ENCODE measurements at places on chromosomes 1 and 21.

GRCh38 chr1:162007466-162007865, 16.2 kb downstream of the OLFML2B start:
- no peak for DNase-seq

DNA sequence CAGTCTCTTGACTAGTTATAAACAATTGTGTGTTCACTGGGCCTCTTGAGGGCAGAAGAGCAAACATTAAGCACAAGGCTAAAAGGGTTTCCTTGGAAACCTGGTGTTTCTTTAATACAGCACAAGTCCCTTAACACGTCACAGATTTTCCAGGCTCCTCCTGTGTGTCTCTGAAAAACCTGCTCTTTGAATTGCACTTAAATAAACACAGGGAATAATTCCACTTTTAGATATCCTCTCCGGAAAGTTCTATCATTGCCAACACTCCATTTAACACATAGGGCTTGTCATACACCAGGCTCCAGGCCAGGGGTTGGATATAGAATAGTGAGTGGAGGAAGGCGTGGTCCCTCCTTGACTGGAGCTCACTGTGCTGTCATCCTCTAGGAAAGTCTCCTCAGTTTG, 442.6 kb downstream of the DSCAM start:
- no peak for DNase-seq

- no peak for DNase-seq
Observed at GRCh38 chr1:224781800-224782199, 147.7 kb upstream of the DNAH14 start.

DNA sequence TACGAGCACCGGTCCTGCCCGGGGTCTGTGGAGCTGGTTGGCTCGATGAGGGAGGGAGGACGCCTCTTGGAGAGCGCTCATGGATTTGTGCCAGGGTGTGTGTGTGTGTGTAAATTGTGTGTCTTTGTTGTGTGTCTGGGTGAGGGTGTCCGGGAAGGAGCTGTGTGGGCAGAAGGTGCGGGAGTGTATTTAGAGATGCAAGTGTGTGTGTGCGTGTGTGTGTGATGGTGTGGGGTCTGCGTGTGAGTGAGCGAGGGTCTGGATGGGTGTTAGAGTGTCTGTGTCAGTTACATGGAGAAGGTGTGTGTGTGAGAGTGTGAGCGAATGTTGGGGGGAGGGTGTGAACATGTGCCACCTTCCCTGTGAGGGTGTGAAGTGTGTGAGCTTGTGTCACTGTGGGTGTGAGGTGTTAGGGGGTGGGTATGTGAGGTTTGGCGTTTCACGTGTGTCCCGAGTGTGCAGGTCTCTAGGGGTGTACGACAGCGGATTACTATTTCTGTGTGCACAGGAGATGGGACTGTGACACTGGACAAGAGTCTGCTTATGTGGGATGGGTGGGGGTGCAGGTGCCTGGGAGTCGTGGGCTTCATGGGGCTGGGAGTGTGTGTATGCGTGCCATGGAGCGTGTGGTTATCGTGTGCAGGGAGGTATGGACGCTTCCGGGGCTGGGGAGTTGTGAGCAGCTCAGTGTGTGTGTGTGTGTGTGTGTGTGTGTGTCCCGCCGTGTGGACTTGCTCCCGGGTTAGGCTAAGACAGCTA, 880 bp downstream of the IGSF21 start:
- DNase-seq = no peak

GRCh38 chr21:41483415-41483814, 24.5 kb downstream of the TMPRSS2 start:
- DNase-seq = no peak

GRCh38 chr1:108050911-108051629, 86.1 kb upstream of the VAV3 start:
- no peak for DNase-seq

GRCh38 chr1:157695417-157695816, 5.2 kb downstream of the FCRL3 start:
- DNase-seq = no peak

- DNase-seq = no peak
Observed at GRCh38 chr1:37497832-37498231, 16.7 kb downstream of the MEAF6 start.

- no peak for DNase-seq
Observed at GRCh38 chr21:35533893-35534292, 484.8 kb upstream of the RUNX1 start.

- no peak for DNase-seq
Observed at GRCh38 chr1:64848136-64848535, 103.3 kb downstream of the RAVER2 start.

- DNase-seq = peak; percentile 36
Observed at GRCh38 chr1:10152709-10153284, 57.6 kb upstream of the KIF1B start.

DNA sequence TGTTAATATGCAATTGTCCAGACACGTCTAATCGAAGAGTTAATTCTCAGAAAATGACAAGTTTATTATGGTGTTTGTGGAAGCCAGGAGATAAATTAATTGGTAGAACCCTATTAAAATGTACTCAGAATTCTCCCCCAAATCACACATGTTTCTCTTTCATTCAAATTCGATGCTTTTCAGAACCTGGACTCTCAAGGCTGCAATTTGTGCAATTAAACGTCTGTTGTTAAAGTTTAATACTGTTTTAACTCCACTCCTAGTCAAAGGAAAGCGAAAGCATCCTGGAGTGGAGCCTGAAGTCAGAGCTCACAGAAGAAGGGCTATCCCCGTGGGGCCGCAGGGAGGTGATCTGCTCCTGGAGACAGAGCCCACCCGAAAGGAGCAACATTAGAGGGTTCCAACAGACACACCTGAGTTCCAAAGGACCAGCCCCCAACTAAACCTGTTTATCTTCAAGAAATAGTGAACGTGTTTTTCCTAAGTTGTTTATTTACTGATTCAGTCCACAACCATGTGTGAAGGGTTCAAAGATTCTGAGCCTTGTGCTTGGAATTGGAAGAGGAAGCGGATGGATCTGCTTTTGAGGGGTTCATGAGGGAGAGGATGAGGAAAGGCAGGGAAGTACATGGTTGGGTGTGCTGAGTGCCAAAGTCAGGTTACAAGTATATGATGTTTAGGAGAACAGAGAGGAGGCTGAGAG, 68.0 kb upstream of the AKT3 start:
- no peak for DNase-seq

DNA sequence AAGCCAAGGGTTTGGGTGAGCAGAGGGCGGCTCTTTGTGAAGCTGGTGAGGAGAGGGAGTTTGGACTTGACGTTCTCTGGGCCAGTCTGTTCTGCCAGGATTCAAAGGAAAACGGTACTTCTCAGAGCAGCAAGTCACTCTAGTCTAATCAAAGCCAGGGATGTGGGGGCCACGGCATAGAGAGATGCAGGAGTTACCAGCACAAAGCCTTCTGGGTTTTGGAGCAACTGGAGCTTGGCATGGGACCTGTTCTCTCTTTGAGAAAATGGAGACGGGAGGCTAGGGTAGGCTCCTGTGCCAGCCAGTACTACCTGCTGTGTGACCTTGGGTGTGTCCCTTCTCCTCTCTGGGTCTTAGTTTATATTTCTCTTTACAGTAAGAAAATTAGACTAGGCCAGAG, 2.1 kb downstream of the TXLNA start:
- DNase-seq = no peak

- no peak for DNase-seq
Observed at GRCh38 chr21:39062196-39062595, 121.1 kb downstream of the PSMG1 start.

DNA sequence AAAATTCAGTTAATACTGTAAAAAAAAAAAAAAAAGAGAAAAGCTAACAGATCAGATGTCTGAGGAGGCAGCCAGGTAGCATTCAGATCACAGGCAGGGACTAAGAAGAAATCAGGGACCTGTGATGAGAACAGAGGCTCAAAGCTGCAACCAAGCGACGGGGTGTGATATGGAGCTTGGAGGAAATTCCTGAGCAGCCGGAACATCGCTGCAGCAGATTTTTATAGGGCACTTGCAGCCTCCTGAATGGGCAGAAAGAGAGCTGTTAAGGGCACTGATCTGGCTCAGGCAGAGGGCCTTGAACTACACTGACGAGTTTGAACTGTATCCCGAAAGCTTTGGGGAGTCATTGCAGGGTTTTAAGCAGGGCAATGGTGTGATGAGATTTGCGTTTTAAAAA, 315.4 kb downstream of the ADGRL2 start:
- DNase-seq = no peak

- no peak for DNase-seq
Observed at GRCh38 chr1:90710579-90711536, 6.2 kb downstream of the BARHL2 start.

GRCh38 chr1:36532810-36533401, 50.2 kb upstream of the CSF3R start:
- DNase-seq = no peak

DNA sequence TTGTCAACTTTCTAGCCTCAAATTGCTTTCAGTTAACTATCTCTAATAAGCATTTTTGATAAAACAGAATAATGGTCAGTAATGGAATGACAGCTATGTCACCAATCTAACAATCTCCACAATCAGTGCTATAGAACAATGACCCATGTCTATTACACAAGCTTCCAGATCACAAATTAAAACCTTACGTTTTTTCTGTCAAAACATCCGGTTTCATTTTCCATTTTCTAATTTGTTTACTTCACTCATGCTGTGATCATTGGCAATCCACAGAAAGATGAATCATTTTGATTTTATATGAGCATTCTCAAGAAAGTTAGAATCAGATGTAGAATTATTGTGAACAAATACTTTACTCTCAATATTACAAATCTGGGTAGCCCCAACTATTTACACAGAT, 80.3 kb downstream of the KCNT2 start:
- no peak for DNase-seq

DNA sequence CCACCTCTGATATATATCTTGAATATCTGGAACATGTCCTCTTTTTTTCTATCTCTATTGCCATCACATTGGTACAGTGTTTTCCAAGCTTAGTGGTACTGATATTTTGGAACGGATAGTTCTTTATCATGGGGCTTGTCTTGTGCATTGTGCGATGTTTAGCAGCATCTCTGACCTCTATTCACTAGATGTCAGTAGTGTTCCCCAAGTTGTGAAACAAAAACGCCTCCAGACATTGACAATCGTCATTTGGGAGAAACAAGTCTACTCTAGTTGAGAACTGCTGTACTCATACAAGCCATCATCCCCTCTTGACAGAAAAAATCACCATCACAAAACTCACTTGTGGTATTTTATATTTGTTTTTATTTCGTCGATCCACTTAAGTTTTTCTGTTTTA, 79.7 kb upstream of the CHODL start:
- no peak for DNase-seq

- DNase-seq = no peak
Observed at GRCh38 chr1:42279055-42279454, 56.0 kb downstream of the FOXJ3 start.

- no peak for DNase-seq
Observed at GRCh38 chr1:169327875-169328274, 39.7 kb downstream of the NME7 start.

- no peak for DNase-seq
Observed at GRCh38 chr1:94929351-94930217, 2.7 kb upstream of the CNN3 start.

- DNase-seq = peak; percentile 92
Observed at GRCh38 chr1:3319874-3320245, 134.6 kb upstream of the ARHGEF16 start.

DNA sequence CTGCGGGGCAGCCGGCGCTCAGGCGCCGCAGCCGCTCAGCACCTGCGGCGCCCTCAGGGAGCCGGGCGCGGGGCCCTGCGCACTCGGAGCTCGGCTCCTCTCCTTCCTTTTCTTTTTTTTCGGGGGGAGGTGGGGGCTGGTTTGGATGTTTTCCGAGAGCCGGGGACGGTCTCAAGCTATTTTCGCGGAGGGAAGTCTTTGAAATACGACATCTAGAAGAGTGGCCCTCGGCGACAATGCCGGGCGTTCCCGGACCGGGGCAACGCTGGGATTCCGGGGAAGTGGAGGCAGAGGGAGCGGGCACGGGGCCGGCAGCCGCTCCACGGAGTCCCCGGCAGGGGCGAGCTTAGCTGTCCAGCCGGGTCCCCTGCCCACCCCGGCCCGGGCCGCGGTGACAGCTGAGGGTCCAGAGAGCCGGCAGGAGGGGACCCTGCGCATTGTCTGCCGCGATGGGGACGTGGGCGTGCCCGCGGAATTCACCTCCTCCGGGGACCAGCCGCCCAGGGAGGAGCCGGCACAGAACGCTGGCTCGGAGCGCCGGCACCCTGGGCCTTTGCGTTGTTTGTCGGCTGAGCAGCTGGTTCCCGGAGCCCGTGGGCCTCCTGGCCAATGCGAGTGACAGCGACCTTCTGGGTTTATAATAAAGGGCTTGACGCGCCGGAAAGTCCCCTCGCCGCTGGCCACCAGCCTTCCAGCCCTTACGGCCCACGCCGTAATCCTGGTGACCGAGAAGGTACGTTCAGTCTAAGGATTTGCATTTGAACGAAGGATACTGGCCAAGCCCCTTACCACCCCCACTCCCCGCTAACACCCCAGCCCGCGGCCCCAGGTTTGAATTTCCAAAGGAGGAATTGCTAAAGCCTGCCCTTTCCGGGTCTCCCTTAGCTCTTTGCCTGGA, 582 bp downstream of the SLC37A1 start:
- peak; percentile 50 for DNase-seq

- no peak for DNase-seq
Observed at GRCh38 chr1:8462371-8462892, 144.5 kb downstream of the SLC45A1 start.

- DNase-seq = no peak
Observed at GRCh38 chr21:41091616-41092015, 76.3 kb upstream of the BACE2 start.

- no peak for DNase-seq
Observed at GRCh38 chr21:37799211-37800056, 116.8 kb downstream of the KCNJ6 start.

DNA sequence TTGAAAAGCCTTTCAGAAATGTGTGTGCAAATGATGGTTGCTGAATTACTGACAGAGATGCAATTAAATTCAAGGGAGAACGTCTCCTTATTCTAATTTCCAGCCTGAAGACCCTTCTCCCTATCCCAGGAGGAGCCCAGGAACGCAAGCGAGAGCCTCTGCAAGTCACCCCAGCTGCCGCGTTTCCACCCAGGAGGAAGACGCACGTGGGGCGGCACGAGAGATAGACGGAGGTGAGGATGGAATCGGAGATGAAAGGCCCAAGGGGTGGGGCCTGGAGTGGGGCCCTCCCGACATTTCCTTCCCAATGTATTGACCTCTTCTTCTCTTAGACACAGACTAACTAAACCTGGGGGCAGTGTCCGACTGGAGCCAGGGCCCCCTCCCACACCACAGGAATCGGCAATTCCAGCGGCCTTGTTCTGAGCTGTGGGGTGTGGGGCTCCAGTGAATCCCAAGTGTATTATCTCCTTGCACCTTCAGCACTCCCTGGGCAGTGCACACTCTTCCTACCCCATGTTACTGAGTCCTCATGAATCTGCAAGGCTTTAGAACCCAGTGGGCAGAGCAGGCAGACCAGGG, 322.5 kb downstream of the AJAP1 start:
- DNase-seq = no peak

- no peak for DNase-seq
Observed at GRCh38 chr1:68074472-68074871, 24.0 kb upstream of the DIRAS3 start.

Measured in HuH-7.5 (cell line).